NAMALWA (cell line): ENCODE measurements at places on chromosomes 3 and 15.

GRCh38 chr3:16512435-16513140, 911 bp downstream of the RFTN1 start:
- peak; percentile 91 for DNase-seq

- DNase-seq, result no peak
These were observed 389.0 kb upstream of the ALCAM start for GRCh38 chr3:104977719-104978118.

GRCh38 chr3:13019243-13020095, 53.8 kb downstream of the IQSEC1 start:
- DNase-seq, result no peak

GRCh38 chr15:96412045-96412905, 81.8 kb downstream of the NR2F2 start:
- DNase-seq, result no peak

GRCh38 chr3:56591262-56591661, 34.3 kb downstream of the CCDC66 start:
- no peak for DNase-seq

- no peak for DNase-seq
These were observed 630.1 kb downstream of the MAGI1 start for GRCh38 chr3:65408531-65409175.

DNA sequence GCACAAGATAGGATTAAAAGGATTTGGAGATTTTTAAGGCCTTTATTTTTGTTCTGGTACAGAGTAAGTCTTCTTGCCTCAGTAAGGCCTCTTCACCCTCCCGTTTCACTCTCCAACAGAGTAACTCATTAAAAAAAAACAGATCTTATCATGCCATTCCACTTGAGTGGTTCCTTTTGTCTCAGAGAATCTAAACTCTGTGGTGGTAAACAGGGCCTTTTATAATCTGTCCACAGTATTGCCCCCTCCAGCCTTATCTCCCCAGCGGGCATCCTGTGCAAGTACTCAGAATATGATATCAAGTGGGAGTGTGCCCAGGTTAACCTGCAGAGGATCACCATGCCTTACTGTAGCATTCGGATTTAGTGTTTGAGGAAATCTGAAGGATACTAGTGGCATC, 20.3 kb upstream of the ATOSA start:
- DNase-seq, result no peak

DNA sequence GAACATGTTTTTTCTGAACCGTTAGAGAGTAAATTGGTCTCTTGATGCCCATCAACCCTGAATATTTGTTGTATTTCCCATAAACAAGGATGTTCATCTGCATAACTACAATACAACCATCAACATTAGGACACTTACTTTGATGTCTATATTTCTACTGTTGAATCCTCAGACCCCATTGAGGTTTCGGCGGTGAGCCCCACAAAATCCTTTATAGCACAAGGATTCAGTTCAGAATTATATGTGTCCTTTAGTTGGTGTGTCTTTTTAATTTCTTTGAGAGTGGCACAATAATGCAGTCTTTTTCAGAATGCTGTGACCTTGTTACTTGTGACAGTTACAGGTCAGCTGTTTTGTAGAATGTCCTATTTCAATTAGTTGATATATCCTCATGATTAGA, 158.0 kb downstream of the FNDC3B start:
- no peak for DNase-seq
